ENCODE measurements at places on chromosomes 2 and 18. TPM values are rescaled to one million over a fixed set of nuclear protein-coding genes. Genes with fewer than 3 reads are reported as not detected.

- no peak overlapping the region for H3K4me3 ChIP-seq
- H3K27ac ChIP-seq: no peak overlapping the region
- no peak for DNase-seq
- no peaks in the 10 kb centered on the region for H3K36me3 ChIP-seq
- no peaks in the 10 kb centered on the region for H3K27me3 ChIP-seq
Observed at GRCh38 chr2:40783704-40784103, 331.8 kb upstream of the SLC8A1 start.

- H3K27me3 ChIP-seq: no peaks in the 10 kb centered on the region
- no peak overlapping the region for H3K27ac ChIP-seq
- no peak overlapping the region for H3K4me3 ChIP-seq
- DNase-seq: no peak
- H3K4me1 ChIP-seq: peaks cover 18% of the 10 kb centered on the region
Observed at GRCh38 chr18:59848002-59848401, 51.8 kb upstream of the PMAIP1 start.

Gene EVX2
- total RNA-seq: not detected

DNA sequence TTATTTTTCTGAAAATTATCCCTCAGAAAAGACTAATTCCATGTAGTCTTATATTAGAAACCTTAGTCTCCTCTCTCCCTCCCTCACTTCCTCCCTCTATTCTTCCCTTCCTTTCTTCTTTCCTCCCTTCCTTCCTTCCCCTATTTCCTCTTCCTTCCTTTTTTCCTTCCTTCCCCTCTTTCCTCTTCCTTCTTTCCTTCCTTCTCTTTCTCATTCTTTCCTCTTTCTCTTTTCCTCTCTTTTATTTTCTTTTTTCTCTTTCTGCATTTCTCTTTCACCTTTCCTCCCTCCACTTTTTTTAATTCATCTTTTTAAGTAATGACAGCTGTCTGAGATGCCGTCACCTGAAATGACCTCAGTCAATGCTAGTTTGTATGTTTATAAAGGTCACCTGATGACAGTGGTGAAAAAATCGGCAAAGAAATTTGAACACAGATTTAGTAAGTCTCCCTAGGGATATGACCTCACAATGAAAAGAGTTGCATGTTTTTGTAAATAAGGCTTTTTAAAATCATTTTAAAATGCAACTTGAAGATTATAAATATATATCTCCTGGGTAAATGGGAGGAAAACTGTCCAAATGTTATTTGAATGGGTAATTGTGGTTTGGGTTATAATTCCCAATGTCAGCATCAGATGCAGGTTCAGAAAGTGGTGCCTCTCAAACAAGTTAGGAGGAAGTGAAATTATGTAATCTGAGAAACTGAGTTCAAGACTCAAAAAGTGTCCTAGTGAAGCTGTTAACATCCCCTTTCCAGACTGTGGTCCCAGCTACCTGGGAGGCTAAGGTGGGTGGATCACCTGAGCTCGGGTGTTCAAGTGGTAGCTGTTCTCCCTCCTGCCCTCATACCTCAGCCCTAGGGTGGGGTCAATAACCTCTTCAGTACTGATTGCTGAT, 90.3 kb upstream of the ST3GAL5 start:
- peaks cover 38% of the 10 kb centered on the region for H3K27me3 ChIP-seq
- H3K36me3 ChIP-seq: peaks cover 3% of the 10 kb centered on the region
- no peak for DNase-seq
- H3K4me1 ChIP-seq: peaks cover 8% of the 10 kb centered on the region
- no peak overlapping the region for H3K4me3 ChIP-seq
- no peak overlapping the region for H3K27ac ChIP-seq

Gene SIX2
- not detected for total RNA-seq

DNA sequence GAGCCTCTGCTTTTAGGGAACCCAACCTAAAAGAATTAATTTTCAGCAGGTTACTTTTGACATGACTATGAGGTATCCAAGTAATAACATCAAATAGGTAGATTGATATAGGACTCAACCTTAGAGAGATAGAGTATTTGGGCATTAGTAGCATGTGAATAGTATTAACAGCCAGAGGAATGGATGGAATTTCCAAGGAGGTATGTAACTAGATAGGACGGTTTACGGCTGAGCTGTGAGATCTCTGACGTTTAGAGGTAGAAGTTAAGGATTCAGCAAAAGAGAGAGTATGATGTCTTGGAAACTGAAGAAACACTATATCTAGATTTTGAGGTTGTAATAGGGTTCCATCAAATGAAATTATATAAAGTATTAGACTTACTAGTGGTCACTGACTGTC, 70.3 kb downstream of the HNMT start:
- H3K4me3 ChIP-seq: no peak overlapping the region
- no peaks in the 10 kb centered on the region for H3K36me3 ChIP-seq
- H3K27ac ChIP-seq: no peak overlapping the region
- DNase-seq: no peak

DNA sequence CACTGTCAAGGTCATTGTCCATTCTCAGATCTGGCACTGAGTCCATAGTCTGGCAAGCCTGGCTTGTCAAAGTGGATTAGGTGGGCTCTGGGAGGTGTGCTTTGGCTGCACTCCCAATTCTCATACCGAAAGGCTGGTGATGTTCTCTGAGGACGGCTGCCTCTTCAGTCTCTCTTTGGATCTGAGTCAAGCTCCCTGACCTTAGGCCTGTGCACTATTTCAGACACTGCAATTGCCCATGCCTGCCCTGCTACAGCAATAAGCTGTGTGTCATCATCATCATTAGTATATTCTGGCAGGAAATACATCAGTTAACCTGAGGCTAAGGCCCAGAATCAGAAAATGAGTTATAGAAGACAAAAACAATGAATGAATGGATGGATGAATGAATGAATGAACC, 1.6 kb upstream of the SLC5A7 start:
- H3K4me3 ChIP-seq: no peak overlapping the region
- peaks cover 11% of the 10 kb centered on the region for H3K27me3 ChIP-seq
- no peaks in the 10 kb centered on the region for H3K4me1 ChIP-seq

Gene SERPINB12
- total RNA-seq: not detected

Gene MPP4
- not detected for total RNA-seq

Measured in activated CD4-positive, alpha-beta memory T cell treated with anti-CD3 and anti-CD28 coated beads, Interleukin-2, amount 10 ng/mL, durations not matched to agents 7 days and 5 days (primary cell).